Stimulated activated CD4-positive, alpha-beta T cell treated with anti-CD3 and anti-CD28 coated beads, TNF-alpha, amount 100 ng/mL, for 48 hours (primary cell): ENCODE measurements at places on chromosomes 2 and 18.

- DNase-seq, result no peak
Measured at GRCh38 chr2:130759906-130760753, 4.8 kb downstream of the AMER3 start.

DNA sequence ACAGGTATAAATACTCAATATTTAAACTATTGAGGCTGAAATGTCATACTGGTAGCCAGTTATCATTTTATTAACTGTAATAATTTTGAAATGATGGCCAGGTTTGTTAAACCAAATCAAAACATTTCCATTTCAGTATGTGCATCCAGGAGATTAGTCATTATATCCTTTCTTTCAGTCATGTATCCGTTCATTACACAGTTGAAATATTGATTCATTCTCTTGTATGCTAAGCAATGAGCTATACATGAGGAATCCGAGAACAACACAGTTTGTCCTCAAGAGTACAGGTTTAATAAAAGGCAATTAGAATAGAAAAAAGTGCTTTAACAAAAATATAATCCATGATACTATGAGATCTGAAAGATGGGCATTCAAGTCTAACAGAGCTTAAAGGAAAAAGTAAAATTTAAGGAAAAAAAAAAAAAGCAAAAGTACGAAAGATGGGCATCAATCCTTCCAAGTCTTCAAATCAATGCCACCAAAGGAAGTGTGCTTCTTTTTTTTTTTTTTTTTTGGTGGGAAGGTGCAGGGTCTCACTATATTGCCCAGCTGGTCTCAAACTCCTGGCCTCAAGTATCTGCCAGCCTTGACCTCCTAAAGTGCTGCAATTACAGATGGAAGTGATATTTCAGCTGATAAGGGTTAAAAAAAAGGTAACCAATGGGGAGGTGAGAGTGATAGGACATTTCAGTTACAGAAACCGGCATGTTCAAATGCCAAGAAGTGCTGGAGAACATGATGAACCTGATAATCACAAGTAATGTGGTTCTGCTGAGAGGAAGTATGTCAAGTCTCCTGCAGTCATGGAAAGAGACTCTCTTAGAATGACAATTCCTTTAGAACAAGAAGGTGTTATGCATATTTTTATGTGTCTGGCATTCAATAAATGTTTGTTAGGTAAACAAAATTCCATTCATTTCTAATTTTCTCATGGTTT, 35.8 kb downstream of the PUM2 start:
- no peak for DNase-seq

DNA sequence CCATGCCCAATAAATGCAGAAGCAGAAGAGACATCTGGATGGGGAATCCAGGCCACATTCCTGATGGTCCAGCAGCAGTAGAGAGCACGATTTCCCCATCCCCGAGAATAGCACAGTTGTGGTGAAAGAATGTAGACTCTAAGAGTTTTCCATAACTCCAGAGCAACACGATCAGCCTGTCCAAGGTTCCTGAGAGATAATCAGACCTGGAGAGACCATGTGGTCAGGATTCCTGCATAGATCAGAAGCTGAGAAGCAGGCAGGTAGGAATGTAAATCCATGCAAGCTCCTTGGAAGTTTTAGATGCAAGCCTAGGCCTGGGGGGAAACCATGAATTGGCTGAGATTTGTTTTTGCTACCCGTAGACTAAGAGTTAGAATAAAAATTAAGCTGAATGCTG, 34.2 kb upstream of the PTPRM start:
- no peak for DNase-seq

- no peak for DNase-seq
Measured at GRCh38 chr18:41226911-41227310, 728.1 kb upstream of the PIK3C3 start.

GRCh38 chr2:58794103-58794502, 553.0 kb upstream of the FANCL start:
- DNase-seq, result no peak

GRCh38 chr2:169361706-169362117, 622 bp downstream of the LRP2 start:
- DNase-seq, result peak; percentile 1

DNA sequence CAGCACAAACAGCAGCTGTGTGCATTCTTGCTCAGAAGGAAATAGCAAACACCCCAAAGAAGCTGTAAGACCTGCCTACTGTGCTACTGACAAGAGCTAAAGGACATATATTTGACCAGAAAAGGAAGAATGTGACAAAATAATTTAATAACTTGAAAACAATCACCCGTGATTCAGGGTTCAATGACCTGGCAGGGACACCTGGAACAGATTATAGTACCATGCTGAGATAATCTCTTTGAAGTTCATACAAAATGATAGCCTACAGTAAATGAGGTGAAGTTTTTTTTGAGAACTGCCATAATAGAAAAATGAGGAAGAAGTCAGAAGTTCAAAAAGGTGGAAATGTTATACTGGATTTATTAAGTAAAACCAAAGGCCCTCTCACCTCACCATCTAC, 324.8 kb upstream of the GULP1 start:
- no peak for DNase-seq

DNA sequence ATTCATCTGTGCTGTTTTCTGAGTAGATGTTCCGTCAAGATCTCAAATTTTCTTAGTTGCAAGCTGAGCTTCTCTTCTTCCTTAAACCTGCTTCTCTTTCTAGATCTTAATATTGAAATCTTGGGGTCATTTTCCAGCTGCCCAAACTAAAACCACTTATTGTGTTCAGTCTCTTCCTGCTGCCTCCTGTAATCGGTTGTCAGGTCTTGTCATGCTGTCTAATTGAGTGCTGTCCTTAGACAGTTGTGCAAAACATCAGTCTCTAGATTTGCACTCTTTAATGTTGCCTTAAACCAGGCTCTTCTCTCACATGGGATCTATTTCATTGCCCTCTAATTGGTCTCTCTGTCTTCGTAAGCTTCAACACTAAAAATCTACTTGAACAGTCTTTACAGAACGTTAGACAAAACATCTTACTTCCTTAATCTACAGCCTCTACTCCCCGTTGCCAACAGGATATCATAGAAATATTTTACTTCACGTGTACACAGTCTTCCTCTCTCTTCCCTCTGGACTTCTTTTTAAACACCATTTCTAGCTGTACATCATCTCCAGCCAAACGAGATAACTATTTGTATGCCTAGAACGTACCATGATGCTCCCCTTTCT, 34.9 kb downstream of the GPD2 start:
- no peak for DNase-seq

GRCh38 chr2:95385570-95385984, 16.9 kb upstream of the FAHD2A start:
- DNase-seq, result no peak

DNA sequence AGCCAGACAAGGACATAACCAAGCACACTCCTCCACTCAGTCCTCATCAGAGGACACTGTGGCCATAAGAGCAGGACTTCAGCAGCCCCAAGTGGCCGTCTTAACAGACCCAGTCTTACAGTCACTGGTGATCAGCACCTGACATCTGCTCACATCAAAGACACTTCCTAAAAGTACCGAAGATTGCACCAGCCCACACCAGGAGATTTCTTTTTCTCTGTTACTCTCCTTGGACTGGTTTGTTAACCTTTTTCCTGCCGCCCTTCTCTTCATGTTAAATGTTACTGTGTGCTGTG, 44.1 kb downstream of the MRPS5 start:
- DNase-seq, result no peak

- DNase-seq, result no peak
Measured at GRCh38 chr2:159551806-159552205, 64.5 kb downstream of the BAZ2B start.

GRCh38 chr2:46876741-46877384, 38.7 kb downstream of the MCFD2 start:
- DNase-seq, result no peak

GRCh38 chr2:202042444-202042843, 8.8 kb downstream of the FZD7 start:
- DNase-seq, result no peak

GRCh38 chr2:96625571-96626552, 12.2 kb downstream of the KANSL3 start:
- no peak for DNase-seq

- DNase-seq, result no peak
Measured at GRCh38 chr18:48785091-48785614, 165.6 kb downstream of the SMAD7 start.

- DNase-seq, result no peak
Measured at GRCh38 chr2:105889046-105889445, 144.3 kb downstream of the NCK2 start.
